Spinal cord (tissue), 10 donors: ENCODE measurements at places on chromosomes 6 and 20. TPM values are rescaled to one million over a fixed set of nuclear protein-coding genes. Genes with fewer than 3 reads are reported as not detected.

RAB44 gene
- polyA plus RNA-seq: not detected

STX11 gene
- polyA plus RNA-seq: 1.0 TPM

- DNase-seq: no peak
These were observed 28.4 kb upstream of the NFATC2 start for GRCh38 chr20:51570739-51571459.

DNA sequence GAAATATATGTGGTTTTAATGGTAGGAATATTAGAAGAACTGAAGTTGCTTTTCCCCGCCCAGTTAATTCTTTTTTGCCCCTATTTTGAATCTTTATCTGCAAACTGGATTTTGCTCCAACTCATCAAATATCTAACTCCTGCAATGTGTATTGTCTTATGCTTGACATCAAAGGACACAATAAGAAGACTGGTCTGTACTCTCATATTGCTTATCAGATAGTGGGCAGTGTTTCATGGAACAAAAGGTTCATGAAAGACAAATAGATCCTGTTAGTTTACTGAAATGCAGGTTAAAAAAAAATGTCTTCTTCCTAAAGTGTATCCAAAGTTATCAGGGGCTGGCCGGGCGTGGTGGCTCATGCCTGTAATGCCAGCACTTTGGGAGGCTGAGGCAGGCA, 27.7 kb upstream of the GTF3C6 start:
- no peak for DNase-seq

DNA sequence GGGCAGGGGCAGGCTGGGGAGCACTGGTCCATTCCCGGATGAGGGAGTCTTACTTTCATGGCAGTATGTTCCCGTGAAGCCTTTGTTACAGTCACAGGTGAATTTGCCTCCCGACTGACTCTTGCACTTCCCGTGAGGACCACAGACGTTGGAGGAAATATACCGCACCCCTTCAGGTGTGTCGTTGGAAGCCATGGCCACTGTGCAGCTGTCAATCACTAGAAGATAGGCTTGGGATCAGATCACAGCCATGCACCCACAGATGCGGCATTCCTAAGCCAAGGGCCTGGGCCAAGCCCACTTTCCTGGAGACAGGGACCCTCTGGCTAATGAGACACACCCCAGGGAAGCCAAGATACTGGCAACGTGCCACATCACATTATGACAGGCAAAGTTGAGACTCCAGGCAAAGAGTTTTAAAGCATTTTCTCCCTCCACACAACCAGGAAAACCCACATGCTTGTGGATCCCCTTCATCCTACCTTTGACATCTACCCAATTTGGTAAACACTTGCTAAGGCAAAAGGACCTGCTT, 26.8 kb downstream of the JAG1 start:
- no peak for DNase-seq

DNA sequence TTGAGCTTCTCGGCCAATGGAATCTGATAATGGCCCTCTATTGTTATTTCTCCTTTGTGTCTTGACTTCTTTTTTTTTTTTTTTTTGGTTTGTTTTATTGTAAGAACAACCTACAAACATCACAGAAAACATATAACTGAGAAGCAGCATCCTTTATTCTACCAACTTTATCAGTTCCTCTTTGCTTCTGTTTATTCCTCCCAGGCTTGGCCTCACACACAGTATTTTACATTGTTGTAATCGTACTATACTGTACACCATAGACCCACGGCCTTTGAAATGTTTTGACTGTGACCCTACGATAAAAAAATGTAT, 558 bp upstream of the CCDC167 start:
- no peak for DNase-seq

GRCh38 chr6:158911746-158912480, 88.1 kb downstream of the RSPH3 start:
- DNase-seq: no peak

DNA sequence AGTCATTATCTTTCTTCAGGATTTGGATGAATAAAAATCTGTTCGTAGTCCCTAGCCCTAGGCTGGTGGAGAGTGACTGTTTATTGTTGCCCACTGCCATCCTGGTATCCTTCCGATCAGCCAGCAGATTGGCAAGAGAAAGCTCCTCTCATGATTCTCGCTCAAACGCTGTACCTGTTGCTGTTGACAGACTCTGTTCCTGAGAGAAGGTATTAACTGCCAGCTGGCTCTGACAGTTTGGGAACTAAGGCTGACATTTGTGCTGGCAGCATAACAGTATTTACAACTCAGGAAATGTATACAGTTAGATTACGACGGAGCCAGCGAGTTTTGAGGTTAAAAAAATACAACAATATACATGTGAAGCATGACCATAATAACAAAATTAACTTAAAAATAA, 674.5 kb downstream of the PRKN start:
- no peak for DNase-seq

DNA sequence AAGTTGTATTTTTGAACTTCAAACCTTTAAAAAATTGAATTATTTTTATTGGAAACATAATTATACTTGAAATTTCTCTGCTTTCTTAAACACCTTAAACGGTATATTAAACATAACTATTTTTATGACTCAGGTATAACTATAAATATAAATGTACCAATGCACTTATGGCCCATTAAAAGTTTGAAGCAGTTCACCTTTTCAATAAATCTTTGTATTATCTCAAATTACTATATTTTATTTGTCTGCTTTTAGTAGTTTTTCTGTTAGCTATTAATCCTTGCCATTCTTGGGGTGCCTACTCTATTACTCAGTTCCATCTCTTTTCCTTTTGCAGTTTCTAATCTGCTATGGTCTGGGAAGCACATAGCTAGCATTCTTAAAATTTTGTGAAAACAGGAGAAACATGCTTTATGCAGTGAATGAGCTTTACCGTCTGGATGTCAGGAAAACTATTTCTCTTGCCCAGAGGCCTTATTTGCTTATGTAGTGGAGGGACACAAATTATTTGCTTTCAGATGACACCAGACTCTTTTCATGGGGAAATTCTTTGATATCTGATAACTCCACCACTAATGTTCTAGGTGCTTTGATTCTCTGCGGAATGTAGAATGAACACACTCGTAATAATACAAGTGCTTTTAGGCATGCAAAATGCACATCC, 378.9 kb upstream of the CITED2 start:
- DNase-seq: no peak

TRIM10 gene
- 0.14 TPM for polyA plus RNA-seq

SPEF1 gene
- polyA plus RNA-seq: 9.7 TPM

PRL gene
- polyA plus RNA-seq: 0.87 TPM

- DNase-seq: no peak
These were observed 85.4 kb downstream of the GRIK2 start for GRCh38 chr6:101478891-101479290.

- DNase-seq: no peak
These were observed 7.2 kb downstream of the ATP9A start for GRCh38 chr20:51760905-51761546.

DNA sequence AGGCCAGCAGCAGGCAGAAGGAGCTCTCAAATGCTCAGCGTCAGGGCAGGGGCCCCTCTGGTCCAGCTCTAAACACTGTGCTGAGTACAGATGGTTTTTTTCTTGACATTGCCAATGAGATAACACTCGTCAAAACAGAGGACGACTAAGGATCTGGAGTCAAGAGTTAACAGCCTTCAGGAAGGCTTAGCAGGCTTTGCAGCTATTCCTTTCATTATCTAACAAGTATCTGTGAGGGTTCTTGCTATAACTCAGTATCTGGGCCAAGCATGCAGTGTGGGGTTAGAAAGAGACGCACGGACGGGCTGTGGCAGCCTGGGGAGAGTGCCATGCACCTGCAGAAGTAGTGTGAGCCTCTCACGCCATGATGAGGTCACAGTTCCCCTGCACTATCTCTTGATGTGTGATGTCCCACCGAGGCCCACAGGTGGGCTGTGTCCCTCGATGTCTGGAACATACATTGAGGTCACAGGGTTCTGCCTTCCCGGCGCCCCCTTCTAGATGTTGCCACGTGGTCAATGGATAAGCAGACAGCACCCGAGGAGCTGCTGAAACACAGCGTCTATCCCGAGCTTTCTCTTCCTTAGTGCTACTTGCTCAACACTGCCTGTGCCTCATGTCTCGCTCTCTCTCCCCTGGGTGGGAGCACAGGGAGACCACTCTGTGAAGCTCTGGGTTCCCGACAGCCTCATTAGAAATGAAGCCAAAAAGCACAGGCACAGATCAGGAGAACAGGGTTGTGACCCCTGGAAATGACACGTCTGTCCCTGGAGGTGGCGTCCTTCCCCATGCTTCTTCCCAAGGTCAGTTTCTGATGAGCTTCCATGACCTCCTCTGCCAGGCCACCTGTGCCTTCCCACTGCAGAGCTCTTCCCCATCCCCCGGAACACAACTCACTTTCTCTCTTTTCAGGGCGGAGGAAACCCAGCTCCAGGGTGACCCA, 85.5 kb upstream of the RPS6KA2 start:
- no peak for DNase-seq

GRCh38 chr6:53199156-53199555, 50.5 kb upstream of the GCM1 start:
- DNase-seq: no peak

GRCh38 chr6:92047152-92047850, 1372.1 kb downstream of the EPHA7 start:
- peak; percentile 70 for DNase-seq

PREP gene
- polyA plus RNA-seq: 40.4 TPM

SPACA1 gene
- not detected for polyA plus RNA-seq
